ENCODE measurements at places on chromosomes 1 and 21.

DNA sequence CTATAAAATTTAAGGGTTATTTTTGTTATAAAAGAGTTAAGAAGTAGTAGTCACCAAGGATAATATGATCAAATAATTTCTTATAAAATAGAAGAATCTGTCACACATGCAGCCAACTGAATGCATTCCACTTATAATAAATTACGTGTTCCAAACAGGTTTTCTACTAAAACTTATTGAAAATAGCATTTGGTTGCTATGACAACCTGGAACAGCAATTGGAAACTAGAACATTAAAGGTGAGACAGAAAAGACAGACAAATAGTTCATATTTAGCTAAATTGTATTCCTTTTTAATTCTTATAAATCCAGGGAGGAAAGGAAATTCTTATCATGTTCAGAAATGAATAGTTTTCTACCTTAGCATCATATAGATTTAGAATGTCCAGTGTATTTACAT lies 9.1 kb upstream of the CHODL start:
- no peak for DNase-seq

DNA sequence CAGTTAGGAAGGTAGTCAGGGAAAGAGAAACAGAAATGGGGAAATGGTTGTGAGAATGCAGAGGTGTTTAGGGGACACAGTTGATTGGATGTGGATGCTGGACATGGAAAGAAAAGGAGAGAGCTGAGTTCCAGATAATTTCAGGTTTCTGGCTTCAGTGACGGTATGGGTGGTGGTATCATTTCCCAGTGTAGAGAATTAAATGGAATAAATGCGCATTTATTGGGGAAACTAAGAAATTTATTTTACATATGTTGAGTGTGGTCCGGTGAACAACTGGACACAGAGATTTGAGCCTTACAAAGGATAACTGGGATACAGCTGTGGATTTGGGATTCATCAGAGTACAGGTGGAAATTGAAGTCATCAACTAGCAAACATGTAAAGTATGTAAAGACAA lies 12.4 kb upstream of the ZNF281 start:
- DNase-seq = no peak

GRCh38 chr1:89519779-89520358 lies 4.8 kb upstream of the LRRC8B start:
- DNase-seq = no peak

GRCh38 chr1:67433837-67434236 lies 3.6 kb upstream of the SERBP1 start:
- DNase-seq = no peak

DNA sequence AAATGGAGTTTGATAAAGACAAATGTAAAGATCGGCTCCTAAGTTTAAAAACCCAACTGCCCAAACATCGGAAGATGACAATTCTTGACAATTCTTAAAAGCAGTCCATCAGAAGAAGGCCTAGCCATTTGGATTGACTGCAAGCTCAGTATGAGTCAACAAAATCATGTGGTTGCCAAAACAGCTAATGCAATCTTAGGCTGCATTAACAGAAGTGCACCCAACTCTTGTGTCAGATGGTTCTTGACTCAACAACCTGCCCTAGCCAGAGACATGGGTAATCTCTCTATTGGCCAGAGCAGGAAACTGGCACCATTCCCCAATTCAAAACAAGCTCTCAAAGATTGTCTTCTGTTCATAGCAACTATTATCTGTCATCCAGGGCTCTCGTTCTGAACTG lies 9.9 kb upstream of the NCF2 start:
- DNase-seq = peak; percentile 78

- DNase-seq = peak; percentile 10
Observed at GRCh38 chr1:118204105-118204504, 19.1 kb upstream of the SPAG17 start.

- no peak for DNase-seq
Observed at GRCh38 chr21:33899199-33899598, 16.4 kb downstream of the ATP5PO start.

All from GM04503 (cell line).